ENCODE measurements at places on chromosomes 7 and 10. TPM values are rescaled to one million over a fixed set of nuclear protein-coding genes. Genes with fewer than 3 reads are reported as not detected.

DNA sequence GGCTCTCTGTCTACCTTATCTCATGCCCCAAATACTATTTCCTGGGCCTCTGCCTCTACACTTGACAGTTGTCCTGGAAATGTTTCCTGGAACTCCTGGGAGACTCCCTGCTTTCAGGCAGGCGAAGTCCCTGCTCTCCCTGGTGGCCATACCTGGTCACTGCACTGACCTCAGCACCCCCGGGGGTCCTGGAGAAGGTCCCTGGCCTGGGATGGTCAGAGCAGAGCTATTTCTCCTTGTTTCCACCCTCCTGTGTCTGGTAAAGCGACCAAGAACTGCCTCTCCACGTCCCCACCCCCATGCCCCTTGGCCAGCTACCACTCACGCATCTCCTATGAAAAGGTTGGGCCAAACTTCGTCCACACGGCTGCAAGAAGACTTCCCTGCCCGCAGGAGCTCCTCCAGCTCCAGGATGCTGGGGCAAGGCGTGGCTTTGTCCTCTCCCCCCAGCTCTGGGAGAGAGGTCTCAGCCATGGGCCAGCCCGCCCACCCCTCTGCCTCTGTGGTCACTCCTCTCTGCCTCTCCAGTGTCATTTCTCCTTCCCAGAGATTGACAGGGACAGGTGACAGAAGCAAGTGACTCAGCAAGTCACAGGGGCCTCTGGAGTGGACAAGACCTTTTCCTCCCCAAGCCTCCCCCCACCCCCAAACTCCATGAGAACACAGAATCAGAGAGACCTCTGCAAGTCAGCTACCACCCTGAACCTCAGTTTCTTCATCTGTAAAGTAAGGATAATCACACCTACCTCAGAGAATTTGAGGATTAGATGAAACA lies 2.6 kb upstream of the SAMD8 start:
- DNase-seq, result no peak

DNA sequence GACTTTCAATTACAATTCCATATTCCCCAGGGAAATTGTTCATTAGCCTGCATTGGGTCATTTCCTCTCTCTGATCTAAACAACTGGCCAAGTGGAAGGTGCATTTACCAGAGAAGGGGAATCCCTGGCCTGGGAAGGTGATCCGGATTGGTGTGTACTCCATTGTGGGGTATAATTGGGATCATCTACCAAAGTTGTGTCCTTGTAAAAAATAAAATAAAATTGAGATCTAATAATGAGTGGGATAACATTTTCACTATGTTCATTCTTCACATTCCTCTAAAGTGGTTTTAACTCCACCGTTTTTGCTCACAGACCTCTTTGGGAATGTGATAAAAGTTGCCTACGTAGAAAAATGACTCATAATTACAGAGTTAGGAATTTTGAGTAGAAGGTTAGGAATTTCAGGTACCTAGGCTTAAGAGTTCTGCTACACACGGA lies 22.8 kb downstream of the ARL5B start:
- no peak for DNase-seq

DNA sequence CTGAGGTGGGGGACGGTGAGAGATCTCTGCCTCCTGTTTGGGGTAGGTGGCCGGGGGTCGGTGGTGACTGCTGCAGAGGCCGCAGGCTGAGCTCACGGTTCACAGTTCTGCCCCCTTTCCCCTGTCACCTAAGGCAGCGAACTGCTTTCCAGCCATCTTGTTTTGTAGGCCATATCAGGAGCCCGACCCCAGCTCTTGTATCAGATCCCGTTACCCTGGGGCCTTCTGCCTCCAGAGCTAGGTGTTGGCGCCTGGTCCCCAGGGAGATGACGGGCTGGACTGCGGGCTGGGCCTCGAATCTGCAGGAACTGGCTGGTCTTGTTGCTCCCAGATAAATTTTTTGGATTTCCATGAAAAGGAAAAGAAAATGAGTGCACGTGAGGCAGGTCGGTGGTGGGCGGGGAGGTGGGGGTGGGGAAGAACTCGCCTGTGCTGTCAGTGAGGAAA lies 183.0 kb downstream of the DNAJB6 start:
- DNase-seq, result no peak

DNA sequence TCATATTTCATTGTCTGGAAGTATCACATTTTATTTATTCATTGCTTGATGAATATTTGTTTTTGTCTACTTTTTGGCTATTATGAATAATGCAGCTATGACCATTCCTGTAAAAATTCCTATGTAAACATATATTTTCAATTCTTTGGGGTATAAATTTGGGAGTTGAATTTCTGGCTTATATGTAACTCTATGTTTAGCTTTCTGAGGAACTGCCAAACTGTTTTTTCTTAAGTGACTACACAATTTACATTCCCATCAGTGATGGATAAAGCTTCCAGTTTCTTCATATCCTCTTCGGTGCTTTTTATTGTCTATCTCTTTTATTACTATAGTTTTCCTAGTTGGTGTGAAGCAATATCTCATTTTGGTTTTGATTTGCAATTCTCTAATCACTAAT lies 115.6 kb upstream of the CXCL12 start:
- DNase-seq, result no peak

GRCh38 chr10:124043310-124044142 lies 49.9 kb downstream of the CHST15 start:
- DNase-seq, result no peak

GRCh38 chr7:117048882-117049281 lies 95.6 kb downstream of the ST7 start:
- no peak for DNase-seq

- DNase-seq, result no peak
Measured at GRCh38 chr10:75553550-75553949, 122.1 kb downstream of the LRMDA start.

DNA sequence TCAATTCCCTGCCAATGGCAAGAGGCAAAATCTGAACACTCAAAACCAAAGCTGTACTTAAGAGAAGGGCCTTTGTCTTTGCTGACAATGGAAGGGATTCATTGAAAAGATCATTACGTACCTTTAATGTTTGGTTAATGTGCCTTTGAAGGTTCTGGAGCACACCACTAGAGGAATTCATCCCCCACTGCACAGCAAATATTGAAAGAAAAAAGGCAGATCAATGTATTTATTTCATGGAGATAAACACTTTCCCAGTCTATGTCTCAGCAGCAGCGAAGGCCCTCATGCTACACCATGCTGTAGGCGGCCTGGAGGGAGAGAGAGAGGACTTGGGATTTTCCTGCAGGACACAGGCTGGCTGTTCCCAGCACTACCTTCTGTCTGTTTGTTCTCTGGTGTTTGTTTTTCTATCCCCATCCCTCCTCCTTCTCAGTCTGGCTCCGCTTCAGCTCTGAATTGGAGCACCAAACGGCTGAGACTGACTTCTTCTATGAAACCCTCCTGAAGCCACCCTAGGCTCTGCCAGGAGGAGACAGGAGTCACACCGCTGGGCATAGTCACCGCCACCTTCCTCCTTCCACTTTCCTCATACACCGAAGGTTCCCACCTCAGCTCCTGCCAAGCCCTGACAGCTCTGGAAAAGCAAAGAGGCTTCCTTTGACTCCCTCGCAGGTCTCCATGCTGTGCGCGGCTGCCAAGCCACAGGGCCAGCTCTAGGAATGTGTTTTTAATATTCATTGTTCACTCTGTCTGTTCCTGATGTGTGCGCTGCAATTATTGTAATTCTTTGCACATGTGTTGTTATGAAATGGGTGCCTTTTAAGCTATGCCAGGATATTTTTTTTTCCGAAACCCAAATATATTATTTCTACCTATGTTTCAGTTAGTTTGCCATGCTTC lies 301.5 kb downstream of the FZD1 start:
- no peak for DNase-seq

Gene ST8SIA6
- polyA plus RNA-seq, result not detected

Gene ANKRD30A
- not detected for polyA plus RNA-seq

Gene MYPN
- polyA plus RNA-seq, result 0.54 TPM

Gene CRYGN
- not detected for polyA plus RNA-seq

Gene GNGT1
- polyA plus RNA-seq, result not detected

Gene SPDYE16
- polyA plus RNA-seq, result not detected

Gene A1CF
- 0.02 TPM for polyA plus RNA-seq
